Myocyte (in vitro differentiated cells): ENCODE measurements at places on chromosomes 1 and 21. TPM values are rescaled to one million over a fixed set of nuclear protein-coding genes. Genes with fewer than 3 reads are reported as not detected.

The RXFP4 gene
- not detected in 2 replicates for total RNA-seq

The TNFRSF18 gene
- total RNA-seq, result 0.47 TPM in 1 of 2 replicates, not detected in the other

GRCh38 chr1:245363461-245364200, 208.8 kb downstream of the KIF26B start:
- DNase-seq, result peak; percentile 5

- no peak for DNase-seq
These were observed 149.2 kb upstream of the KCNK2 start for GRCh38 chr1:214933375-214933774.

DNA sequence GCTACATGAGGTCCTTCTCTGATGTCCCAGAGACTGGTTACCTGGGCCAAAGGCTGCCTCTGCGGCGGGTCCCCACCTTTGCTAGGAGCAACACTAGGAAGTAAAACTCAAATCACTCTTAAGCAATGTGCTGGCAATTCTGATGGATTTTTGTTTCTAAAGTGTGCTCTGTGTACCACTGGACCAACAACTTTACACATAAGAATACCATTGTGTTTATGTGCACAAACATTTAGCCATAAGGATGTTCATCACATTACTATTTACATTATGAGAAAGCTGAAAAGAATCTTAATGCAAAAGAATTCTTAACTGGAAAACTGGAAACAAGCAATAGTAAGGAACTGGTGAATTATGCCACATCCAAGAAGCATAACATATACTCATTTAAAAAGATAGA, 38.6 kb downstream of the SSBP3 start:
- DNase-seq, result no peak

GRCh38 chr1:235679644-235680043, 30.1 kb upstream of the GNG4 start:
- no peak for DNase-seq

- no peak for DNase-seq
These were observed 17.1 kb upstream of the ESRRG start for GRCh38 chr1:216740331-216740730.

DNA sequence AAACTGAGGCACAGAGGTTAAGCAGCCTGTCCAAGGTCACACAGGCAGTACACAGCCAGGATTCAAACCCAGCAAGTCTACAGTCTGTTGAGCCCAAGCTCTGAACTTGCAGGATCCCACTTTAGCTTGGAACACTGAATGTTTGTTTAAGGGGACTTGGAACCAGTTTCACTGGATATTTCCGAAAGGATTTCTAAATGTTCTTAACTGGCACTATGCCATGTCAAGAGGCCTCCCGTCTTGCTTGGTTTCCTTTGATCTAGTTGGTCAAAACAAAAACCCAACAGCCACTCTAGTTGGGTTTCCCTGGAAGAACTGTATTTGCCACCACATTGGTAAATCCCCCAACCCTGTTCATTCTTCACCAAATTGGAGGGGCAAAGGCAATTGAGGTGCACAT, 317.6 kb upstream of the KAZN start:
- no peak for DNase-seq

GRCh38 chr1:54377040-54377691, 29.0 kb downstream of the SSBP3 start:
- no peak for DNase-seq

- no peak for DNase-seq
These were observed 13.4 kb downstream of the INSL5 start for GRCh38 chr1:66787641-66788040.

DNA sequence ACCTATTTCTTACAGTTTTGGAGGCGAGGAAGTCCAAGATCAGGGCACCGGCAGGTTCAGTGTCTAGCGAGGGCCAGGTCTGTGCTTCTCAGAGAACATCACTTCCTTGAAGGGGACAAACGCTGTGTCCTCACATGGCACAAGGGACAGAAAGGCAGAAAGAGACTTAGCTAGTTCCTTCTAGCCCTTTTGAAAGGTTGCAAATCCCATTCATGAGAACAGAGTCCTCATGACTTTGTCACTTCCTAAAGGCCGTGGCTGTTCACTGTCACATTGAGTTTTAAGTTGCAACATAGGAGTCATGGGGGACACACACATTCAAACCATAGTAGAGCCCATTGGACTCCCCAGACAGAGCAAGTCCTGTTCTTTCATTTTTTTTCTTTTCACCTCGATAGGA, 27.4 kb downstream of the PER3 start:
- no peak for DNase-seq
